ENCODE measurements at places on chromosomes 2 and 18. TPM values are rescaled to one million over a fixed set of nuclear protein-coding genes. Genes with fewer than 3 reads are reported as not detected.

The ZNF514 gene
- total RNA-seq, result 17.4 TPM

DNA sequence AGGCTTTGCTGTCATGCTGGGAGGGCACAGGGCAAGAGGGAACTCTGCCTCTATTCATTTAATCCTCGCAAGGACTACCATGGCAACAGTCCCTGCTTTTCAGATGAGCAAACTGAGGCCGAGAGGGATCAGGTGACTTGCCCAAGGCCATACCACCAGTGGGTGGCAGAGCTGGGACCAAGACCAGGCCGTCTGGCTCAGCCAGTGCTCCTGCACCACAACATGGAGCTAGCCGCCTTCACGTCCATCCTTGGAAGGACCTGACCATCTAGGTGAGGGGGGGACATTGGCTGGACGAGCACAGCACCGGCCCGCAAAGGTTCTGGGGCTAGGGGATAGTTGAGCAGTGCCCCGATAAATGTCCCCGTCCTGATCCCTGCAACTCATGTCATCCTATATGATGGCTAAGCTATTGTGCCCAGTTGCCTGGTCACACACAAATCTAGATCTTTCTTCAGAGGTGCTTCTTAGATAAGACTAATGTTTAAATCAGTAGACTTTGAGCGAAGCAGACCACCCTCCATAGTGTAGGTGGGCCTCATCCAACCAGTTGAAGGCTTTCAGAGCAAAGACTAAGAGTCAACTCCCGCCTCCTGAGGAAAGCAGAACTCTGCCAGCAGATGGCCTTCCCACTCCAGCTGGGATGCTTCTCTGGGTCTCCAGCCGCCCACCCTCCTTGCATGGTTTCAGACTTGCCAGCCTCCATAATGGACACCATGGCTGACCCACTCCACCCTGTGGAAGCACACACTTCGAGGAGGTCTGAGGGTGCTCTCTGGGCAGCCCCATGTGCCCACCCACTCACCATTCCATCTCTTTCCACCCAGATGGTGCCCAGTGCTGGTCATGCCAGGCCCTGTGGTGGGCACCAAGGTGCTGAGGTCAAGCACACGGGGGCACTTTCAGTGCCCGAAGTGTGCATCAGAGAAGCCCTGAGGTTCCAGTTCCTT lies 214.8 kb upstream of the RAB6C start:
- no peak for DNase-seq

The ANKRD30B gene
- total RNA-seq, result not detected

DNA sequence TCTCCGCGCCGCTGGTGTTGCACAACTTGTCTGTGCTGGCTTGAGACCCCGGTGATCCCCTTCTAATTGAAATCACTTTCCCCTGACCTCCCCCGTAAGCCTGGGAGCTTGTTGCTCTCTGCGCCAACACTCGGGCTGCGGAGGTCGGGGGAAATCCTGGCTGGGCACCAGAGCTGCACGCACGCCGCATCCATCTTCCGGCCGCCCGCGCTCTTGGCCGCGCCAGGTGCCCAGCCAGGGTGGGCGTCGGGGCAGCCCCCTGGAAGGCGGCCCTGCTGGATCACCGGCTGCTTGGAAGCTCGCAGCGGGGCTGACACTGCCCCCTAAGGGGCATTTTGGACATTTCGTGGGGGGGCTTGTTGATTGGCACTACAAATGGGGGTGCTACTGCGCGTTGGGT lies 280.3 kb upstream of the SKOR2 start:
- no peak for DNase-seq

The MOGAT1 gene
- total RNA-seq, result not detected

The TTLL4 gene
- total RNA-seq, result 25.8 TPM

GRCh38 chr2:22221006-22221405 lies 1097.2 kb downstream of the TDRD15 start:
- DNase-seq, result no peak

DNA sequence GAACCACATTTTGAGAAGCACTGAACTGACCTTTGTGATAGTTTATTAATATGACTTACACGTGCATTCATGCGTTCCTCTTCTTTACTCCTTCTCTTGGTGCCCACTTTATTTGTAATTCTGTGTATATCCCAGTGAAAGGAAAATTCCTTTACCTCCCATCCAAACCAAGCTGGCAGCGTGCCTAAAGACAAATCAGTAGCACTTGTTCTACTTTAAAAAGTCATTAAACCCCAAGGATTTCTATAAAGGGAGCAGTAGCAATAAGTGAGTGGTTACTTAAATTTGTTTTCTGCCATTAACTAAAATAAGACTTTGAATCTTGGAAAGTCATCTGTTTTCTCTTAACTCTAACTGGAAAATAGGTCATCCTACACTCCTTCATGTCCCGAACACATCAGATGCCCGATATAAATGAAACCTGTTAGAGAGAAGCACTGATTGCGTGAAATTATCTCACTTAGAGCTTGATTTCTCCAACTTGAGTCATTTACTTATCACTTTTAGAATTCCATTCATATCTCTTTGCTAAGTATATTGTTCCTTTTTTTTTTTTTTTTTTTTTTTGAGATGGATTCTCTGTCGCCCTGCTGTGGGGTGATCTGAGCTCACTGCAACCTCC lies 10.7 kb downstream of the PIK3C3 start:
- DNase-seq, result no peak

DNA sequence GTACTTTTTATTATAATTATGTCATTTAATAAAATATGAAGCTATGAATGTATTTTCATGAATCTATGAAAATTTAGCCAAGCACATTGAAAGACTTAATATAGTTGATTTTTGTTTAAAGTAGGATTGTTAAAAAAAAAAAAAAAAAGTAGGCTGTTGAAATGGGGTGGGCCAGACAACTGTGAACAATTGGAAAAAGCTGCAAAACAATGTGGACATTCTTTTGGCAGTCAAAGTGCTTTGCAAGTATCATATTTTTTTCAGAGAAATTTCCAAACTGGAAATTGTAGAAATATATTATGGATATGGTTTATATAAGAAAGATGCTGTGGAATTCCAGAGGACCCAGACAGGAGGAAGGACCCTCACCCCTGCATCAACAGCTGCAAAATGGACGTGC lies 82.1 kb downstream of the ETAA1 start:
- DNase-seq, result no peak

GRCh38 chr2:29518010-29518409 lies 402.8 kb downstream of the CLIP4 start:
- no peak for DNase-seq

DNA sequence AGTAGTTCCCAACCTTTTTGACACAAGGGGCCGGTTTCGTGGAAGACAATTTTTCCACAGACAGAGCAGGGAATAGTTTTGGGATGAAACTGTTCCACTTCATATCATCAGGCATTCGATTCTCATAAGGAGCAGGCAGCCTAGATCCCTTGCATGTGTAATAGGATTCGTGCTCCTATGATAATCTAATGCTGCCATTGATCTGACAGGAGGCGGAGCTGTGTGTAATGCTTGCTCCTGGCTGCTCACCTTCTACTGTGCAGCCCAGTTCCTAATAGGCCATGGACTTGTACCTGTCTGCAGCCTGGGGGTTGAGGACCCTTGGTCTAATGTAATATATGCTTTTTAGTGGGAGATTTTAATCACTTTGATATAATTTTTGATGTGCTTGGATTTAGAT lies 188.7 kb upstream of the KLHL14 start:
- DNase-seq, result no peak

The GRHL1 gene
- 0.55 TPM for total RNA-seq

The STEAP3 gene
- 0.13 TPM for total RNA-seq

- DNase-seq, result no peak
These were observed 309.0 kb upstream of the MEIS1 start for GRCh38 chr2:66125951-66126350.

GRCh38 chr18:58429442-58429841 lies 199.4 kb downstream of the ALPK2 start:
- DNase-seq, result no peak

GRCh38 chr2:228224410-228224809 lies 42.9 kb upstream of the SPHKAP start:
- DNase-seq, result no peak

DNA sequence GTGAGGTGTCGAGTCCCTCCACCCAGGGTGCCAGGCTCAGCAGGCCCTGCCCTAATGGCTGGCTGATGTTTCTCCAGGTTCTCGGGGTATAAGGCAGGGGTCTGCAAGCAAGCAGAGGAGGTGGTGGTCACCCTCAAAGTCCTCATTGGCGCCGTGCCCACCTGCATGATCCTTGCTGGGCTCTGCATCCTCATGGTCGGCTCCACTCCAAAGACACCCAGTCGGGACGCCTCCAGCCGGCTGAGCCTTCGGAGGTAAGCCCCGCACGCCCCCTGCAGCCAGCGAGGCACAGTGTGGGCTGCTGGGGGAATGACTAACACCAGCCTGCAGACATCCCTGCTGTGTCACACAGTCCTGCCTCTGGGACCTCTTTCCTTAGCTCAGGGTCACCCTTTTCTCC lies 14.1 kb downstream of the MFSD2B start:
- DNase-seq, result no peak

DNA sequence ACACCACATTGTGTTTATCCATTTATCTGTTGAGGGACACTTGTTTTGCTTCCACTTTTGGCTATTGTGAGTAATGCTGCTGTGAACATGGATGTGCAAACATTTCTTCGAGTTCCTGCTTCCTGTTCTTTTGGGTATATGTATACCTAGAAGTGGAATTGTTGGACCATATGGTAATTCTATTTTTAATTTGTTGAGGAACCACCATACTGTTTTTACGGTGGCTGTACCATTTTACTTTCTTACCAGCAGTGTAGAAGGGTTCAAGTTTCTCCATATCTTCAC lies 23.1 kb downstream of the ANXA4 start:
- no peak for DNase-seq

DNA sequence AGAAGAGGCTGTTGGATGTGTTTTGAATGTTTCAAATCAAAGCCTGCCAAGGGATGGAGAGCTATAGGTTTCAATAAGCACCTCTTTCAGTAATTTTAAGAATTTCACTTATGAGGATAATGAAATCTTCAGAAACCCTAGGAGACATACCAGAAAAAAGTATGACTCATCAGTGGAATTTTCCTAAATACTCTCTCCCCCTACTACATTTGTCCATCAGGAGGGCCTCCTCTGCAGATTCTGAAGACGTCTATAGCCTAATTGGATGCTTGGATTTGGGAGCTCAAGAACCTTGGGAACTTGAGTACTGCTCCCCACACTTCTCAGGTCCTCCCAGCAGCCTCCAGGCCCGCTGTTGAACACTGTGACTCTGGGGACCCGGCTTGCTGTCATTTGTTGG lies 374.3 kb downstream of the SLC4A3 start:
- DNase-seq, result no peak

GRCh38 chr2:240912878-240913809 lies 7.0 kb downstream of the CROCC2 start:
- no peak for DNase-seq

The RGPD4 gene
- total RNA-seq, result not detected

GRCh38 chr2:241092677-241093076 lies 9.4 kb downstream of the MTERF4 start:
- no peak for DNase-seq

GRCh38 chr2:158312981-158313380 lies 143.6 kb downstream of the CCDC148 start:
- DNase-seq, result no peak

The SLC14A1 gene
- 3.8 TPM for total RNA-seq

DNA sequence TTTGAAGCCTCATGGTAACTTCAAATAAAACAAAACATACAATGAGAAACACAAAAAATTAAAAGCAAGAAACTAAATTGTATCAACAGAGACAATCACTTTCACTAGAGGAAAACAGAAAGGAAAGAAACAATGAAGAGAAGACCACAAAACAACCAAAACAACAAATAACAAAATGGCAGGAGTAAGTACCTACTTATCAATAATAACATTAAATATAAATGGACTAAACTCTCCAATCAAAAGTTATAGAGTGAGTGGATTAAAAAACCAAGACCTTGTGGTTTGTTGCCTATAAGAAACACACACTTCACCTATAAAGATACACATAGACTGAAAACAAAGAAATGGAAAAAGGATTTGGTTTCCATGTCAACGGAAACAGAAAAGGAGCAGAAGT lies 830.1 kb upstream of the TMEFF2 start:
- no peak for DNase-seq

The DCAF17 gene
- 17.5 TPM for total RNA-seq

DNA sequence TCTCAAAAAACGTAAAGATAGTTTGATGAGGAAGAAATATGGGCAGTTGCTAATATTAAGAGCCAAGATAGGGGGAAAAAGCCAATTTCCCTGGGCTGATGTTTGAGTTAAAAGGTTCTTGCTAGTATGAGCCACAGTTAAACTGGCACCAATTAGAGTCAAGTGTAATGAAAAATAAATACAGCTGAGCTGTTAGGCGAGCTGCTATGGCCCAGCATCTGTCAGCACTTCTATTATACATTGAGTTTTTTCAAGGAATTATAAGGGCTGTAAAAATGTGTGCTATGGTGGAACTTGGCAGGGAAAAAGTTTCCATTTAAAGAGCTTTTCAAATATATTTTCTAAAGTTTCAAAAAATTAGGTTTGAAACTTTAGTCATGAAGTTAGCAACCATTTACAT lies 279.6 kb downstream of the CYRIA start:
- DNase-seq, result no peak

The CYRIA gene
- total RNA-seq, result 0.84 TPM

The MYCN gene
- not detected for total RNA-seq

- DNase-seq, result no peak
These were observed 147.2 kb upstream of the FAM98A start for GRCh38 chr2:33746208-33746800.

DNA sequence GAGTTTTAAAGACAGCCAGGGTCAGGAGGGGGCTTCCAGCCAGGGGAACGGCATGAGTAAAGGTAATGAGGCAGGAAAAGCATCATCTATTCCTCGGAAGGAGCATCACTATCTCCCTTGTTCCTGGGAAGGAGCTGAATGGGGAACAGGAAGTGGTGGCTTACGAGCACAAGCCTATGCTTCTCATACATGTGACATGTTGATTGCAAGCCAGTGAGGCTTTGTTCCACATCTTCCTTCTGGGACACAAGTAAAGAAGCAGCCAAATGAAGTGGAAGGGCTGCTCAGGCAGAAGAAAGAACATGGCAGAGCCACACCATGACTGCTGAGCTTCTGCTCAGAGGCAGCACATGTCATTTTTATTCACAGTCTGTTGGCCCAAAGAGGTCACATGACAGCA lies 15.1 kb upstream of the LMAN1 start:
- DNase-seq, result no peak

The GALNT13 gene
- 0.55 TPM for total RNA-seq

DNA sequence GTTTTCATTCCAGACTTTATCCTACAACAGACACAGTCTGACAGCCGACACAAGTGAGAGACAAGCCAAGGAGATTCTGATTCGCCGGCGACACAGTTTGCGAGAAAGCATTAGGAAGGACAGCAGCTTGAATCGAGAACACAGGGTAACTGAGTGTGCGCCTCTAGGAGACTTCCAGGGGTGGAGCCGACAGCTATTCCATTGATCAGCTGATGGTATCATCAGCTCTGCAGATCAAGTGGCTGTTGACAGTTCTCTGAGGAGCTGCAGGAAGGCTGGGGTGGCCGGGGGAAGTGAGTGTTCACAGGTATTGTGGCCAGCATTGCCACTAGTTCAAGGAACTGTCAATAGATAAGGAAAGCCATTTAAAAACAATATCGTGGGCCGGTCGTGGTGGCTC lies 57.3 kb upstream of the TMEM182 start:
- no peak for DNase-seq

The IL36RN gene
- not detected for total RNA-seq
